ENCODE measurements at places on chromosomes 7 and 10. TPM values are rescaled to one million over a fixed set of nuclear protein-coding genes. Genes with fewer than 3 reads are reported as not detected.

Gene ADAM8
- total RNA-seq: 2.0 TPM

Gene PDZD7
- 0.16 TPM for total RNA-seq

GRCh38 chr7:101631224-101631714 lies 2.2 kb upstream of the MYL10 start:
- peak; percentile 64 for DNase-seq

DNA sequence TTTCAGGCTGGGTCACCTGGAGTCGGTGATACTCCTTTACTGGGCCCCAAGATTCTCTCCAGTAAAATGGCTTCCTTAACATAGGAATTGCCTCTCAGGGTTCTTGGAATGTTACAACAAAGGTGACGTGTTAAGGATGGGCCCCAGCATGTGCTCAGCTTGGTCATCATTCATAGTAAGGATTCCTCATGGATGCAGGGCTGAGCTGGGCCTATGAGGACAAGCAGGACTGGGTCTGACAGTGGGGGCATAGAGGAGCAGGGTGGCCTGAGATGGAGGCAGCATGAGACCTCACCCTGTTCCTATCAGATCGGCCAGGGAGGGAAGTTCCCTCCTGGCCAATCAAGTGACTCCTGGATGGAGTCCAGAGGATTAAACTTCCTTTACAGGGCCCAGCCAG lies 12.8 kb upstream of the MBL2 start:
- DNase-seq: no peak

DNA sequence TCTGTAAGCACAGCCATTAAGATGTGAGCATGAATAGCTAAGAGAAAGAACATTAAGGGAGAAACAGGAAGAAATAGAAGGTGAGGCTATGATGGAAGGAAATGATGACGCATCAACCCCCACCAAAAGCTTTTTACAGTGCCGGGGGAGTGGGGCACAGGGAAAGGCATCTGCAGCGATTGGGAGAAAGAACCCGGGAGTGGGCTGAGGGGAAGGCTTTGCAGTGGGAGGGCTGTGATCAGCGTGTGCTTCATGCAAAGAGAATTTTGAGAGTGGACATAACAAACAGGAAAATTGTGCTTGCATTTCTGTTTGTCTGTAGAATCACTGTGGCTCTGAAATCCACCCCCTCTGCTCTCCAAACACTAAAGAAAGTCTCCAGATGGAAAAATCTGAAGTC lies 250.8 kb downstream of the KCNMA1 start:
- no peak for DNase-seq

Gene CLCN1
- not detected for total RNA-seq

DNA sequence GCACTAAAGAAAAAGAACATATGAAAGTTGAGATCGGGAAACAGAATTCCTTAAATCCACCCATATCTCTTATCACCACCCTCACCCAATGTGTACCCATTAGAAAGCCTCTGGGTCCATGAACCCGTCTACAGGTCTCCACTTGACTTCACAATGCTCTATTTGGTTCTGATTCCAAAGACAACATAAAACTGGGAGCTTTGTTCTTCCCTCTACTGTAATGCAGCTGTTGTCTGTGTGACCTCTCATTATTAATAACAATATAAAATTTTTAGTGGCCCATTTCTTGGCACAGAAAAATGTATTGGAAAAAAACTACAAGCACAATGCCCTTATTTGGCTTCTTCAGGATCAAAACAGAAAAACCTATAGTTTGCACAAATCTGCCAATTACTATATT lies 30.0 kb downstream of the DOCK4 start:
- no peak for DNase-seq

DNA sequence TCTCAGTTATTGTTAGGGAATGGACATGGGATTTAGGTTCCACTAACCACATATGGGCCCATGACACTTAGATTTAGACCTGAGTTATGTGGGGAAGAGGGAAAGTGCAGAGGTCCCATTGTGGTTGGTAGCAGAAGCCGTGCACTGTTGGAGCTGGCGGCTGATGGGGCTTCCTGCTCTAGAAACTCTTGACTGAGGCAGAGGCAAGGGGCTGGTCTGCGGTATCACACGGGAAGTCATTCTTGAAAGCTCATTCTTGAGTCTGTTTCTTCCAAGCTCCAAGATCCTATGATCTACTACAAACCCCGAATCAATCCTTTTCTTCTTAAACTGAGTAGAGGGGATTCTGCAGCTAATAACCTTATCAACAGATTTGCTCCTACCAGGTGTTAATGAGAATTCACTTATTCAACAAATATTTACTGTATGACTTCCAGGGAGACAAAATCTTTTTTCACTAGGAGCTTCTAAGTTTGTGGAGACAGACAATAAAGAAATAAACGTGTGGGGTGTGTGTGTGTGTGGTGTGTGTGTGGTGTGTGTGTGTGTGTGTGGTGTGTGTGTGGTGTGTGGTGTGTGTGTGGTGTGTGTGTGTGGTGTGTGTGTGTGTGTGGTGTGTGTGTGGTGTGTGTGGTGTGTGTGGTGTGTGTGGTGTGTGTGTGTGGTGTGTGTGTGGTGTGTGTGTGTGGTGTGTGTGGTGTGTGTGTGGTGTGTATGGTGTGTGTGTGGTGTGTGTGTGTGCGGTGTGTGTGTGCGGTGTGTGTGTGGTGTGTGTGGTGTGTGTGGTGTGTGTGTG lies 57.1 kb downstream of the AOC1 start:
- no peak for DNase-seq

DNA sequence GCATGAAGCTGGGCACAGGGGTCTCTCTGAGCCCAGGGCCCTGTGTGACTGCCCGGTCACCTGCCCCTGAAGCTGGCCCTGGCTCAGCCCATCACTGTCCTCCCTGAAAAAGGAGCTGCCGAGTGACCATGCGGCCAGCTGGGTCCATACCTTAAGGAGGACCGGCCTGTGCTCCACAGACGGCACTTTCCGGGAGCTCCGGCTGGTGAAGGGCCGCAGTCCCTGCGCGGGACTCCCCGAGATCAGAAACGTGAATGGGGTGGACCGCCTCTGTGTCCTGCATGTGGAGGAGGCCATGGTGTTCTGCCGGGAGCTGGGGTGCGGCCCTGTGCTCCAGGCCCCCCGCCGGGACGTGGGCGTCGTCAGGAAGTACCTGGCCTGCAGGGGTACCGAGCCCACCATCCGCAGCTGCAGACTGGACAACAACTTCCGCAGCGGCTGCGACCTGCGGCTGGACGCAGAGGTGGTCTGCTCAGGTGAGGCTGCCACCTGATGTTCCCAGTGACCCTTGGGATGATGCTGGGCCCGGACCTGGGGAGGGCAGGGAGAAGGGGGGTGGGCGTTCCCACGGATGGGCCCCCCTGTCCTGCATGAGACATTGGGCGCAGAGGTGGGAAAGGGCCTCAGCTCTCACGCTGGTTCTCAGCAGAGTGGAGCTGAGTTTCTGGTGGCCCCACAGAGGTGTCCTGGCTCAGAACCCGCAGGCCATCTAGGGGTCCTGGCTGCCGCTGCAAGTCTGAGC lies 3.5 kb downstream of the SCART1 start:
- no peak for DNase-seq

GRCh38 chr7:129947701-129948100 lies 5.1 kb downstream of the UBE2H start:
- DNase-seq: peak; percentile 18

GRCh38 chr10:133350950-133351329 lies 3.8 kb downstream of the PRAP1 start:
- peak; percentile 46 for DNase-seq

Gene RPP30
- 44.1 TPM for total RNA-seq

Gene FAM241B
- total RNA-seq: not detected

DNA sequence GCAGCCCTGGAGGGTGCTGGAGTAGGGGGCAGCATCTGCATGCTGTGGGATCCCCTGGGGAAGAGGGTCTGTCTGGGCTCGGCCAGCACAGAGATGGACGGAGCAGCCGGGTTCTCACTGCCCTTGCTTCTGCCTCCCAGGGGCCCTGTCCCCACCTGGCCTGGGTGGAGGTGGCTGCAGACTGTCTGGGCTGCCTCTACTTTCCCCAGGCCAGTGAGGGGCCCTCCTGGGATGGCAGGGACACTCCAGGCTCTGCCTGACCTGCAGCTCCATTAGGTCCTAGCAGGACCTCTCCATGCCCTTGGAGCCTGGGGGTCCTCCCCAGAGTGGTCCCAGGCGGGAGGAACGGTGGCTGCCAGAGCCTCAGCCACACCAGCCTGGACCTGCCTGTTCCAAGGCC lies 63.7 kb downstream of the PWWP2B start:
- DNase-seq: no peak

DNA sequence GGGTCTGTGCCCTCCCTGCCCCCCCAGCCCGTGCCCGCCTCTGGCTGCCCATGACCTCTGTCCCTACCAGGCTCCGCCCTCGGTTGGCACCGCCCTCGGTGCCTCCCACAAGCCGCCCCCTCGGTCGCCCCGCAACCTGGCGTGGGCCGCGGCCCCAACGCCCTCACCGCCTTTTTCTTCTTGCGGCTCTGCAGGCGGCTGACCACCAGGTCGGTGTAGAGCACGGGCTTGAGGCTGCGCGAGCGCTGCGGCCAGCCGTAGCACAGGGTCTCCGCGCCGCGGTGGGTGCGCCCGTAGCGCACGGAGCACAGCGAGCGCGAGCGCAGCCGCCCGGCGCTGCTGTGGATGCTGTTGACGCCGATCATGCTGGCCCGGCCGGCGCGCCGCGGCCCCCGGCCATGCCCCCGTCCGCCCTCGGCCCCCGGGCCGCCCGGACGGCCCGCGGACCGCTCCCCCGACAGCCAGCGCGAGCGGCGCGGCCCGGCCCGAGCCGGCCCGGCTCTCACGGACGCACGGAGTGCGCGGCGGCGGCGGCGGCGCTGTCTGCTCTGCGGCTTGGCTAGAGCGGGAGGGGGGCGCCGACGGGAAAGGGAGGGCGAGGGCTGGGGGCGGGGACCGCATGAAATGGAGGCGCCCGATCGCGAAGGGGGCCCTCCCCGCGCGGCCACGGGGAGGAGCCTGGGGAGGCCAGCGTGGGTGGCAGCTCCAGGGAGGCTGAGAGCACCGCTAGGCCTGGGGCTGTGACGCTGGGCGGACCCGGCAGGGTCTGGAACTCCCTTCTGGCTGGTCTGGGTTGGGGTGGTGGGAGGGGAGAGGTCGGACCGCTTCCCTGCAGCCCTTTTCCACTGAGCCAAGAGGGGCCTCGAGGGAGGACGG lies 9.6 kb downstream of the PSD start:
- peak; percentile 5 for DNase-seq

Gene TRPV6
- total RNA-seq: not detected

Gene FGFBP3
- 0.42 TPM for total RNA-seq

Gene ACTL6B
- total RNA-seq: not detected

GRCh38 chr10:111762114-111762513 lies 421.5 kb downstream of the GPAM start:
- DNase-seq: no peak

DNA sequence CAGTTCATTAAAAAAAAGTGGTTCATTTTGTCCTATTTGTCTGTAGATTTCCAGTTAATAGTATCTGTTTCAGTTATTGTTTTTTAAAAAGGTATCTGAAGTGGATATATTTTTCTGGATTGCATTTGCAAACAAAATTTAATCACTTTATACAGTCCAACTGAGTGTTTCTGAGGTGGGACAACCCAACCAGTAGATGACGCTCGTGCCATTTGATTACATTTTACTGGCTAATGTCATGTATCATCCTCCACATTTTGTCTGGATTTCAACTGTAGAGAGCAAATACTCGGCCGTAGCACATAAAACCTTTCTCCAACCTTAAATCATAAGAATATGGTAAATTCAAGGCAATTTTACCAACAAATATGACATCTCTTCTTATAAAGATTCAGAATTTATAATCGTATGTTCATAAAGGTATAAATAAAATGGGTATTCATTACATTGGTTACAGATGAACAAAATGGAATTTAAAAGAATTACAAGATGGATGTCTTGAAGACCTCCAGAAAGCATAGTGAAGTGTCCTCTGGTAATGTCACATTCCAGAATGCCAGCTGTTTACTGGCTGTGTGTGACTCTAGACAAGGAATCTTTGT lies 789.0 kb downstream of the PHTF2 start:
- peak; percentile 58 for DNase-seq

Gene ARHGAP12
- total RNA-seq: 81.9 TPM

- no peak for DNase-seq
These were observed 587.5 kb upstream of the MGMT start for GRCh38 chr10:128879441-128880140.

DNA sequence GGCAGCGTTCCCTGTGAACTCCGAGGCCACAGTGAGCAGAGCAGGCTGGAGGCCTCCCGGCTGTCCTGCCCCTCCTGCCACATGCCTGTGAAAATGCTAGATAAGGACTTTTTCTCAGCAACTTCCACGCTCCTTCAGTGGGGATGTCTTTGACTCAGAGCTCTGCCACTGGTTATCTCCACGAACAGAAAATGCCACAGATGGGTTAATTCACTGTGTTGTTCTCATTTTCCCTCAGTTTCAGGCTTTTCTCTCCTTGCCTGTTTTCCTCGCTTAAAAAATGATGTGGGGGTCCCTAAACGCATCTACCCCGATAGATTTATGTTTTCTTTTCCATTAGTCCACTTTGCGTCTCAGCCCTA lies 51.3 kb downstream of the IKZF1 start:
- DNase-seq: no peak

DNA sequence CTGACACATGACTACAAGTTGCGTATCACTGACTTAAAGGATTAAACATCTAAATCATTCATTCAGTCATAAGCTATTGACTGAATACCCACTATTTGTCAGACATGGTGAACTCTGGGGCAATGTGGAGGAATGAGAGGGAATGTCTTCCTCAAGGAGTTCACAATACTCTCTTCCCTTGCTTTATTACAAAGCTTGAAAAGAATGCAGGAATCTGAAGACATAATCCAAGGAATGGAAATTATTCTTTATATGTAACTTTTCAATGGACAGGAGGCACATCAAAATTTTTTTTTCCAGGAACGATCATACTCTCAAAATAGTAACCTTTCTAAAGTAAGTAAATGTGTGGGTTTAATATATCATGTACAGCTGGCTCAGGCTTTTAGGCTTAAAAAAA lies 111.9 kb downstream of the ATXN7L1 start:
- DNase-seq: no peak

Gene CYP2C8
- total RNA-seq: not detected
